ENCODE measurements at places on chromosomes 6 and 20.
A peak's percentile ranks its signal among the peaks of the same experiment; 100 is the strongest.

DNA sequence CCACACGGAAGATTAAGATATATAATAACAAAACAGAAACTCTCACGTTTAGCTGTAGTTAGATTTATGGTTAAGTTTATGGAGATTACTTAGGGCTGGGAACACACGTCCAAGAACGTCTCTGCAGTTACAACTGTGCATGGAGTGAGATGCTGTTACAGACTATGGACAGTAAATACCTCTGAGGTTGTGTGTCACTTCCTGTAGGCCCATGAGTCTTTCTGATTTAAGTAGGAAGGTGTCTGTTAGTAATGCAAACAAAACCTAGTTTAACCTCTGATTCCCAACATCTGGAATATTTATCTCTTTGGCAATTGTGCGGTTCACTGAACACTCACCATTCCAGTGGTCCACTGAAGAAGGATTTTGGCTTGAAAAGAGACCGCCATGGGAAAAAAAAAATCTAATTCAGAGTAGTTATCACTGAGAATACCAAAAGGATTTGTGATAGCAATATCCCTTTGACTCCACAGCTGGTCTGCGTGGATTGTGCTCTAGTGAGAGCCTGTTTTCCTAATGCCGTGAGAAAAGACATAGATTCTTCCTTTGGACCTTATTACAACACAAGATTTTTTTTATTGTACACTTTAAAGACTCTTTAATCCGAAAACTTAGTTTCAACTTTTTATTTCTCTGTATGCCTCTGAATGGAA is 478.2 kb upstream of the CITED2 start:
- peak; percentile 91 for DNase-seq

DNA sequence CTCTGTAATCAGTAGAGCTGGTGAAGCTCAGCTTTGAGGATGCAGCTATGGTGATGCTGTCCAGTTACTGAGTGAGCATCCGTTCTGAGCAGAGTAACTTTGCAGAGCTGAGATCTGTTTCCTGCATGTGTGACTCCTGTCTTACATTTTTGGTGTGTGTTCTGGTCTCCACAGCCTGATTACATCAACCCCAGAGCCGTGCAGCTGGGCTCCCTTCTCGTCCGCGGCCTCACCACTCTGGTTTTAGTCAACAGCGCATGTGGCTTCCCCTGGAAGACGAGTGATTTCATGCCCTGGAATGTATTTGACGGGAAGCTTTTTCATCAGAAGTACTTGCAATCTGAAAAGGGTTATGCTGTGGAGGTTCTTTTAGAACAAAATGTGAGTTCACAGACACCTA is 81.6 kb downstream of the FAM120B start:
- DNase-seq: peak; percentile 92

DNA sequence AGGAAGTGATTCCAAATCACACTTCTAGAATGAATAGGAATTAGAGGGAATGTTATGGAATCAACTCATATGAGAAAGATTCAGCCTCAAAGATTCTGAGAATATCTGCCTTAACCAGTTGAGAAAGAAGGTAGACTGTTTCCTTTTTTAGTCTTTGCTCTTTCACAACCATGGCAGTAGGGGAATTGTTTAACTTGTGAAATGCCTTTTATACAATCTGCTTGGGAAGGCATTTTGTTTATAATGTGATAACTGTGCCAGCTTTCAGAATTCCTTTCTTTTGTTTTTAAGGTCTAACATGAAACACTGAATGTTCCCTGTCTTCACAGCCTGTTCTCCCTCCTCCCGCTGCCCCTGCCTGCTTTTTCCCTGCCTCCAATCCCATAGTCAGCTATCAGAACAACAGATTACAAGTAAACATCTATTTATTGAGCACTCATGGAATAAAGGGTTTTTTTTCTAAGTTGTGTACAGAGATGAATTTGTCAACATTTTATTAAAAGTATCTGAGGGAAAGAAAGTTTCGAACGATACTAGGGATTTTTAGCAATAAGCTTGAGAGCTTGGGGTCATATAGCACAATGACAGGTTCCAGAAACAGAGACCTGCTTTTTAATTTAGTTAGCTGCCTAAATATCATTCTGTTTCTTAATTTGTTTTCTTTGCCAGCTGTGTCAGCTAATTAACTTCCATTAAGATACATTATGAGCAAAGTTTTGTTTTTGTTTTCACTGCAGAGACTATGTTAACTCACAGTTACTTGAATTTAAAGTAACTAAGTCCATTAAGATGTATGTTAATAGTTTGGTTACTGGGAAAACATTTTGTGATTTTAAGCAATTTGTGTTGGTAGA is 28.3 kb upstream of the FBXO30 start:
- DNase-seq: no peak

DNA sequence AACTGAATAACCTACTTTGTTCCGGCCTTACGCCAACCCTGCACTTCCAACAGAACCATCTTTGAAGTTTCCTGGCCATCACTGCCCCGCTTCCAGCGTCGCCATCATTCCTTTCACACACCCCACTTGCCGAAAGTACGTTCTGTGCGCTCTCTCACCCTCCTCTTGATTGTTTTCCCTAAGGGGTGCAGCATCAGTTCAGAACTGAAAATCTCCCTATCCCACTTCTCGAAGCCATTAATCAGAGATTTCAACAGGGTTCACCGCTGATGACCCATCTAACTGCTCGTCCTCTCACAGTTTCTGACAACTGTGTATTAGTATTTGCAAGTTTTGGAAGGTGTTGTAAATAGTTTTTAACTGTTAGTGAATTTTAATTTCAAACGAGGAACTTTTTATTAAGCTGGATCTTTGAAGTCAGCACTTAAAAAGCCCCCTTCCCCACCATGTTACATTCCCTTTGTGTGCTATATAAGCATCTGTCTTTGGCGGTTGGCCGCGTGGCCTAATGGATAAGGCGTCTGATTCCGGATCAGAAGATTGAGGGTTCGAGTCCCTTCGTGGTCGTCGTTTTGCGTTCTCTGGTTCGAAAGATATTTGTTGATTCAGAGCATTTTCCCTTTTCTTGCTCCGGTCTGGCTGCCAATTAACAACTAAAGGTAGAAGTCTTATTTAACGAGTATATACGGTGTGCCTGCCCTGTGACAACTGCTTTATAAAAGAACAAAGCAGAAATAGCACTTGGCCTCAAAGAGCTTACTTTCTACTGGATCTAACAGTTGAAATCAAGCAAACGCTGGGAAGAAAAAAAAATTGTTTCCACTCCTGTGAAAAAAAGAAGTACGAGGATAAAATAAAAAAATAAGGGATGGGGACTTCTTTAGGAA is 42.6 kb downstream of the TRIM27 start:
- peak; percentile 78 for DNase-seq

GRCh38 chr6:42123379-42124103 is 18.9 kb downstream of the C6orf132 start:
- DNase-seq: no peak

- peak; percentile 3 for DNase-seq
Observed at GRCh38 chr6:54519161-54519560, 210.9 kb downstream of the TINAG start.

- no peak for DNase-seq
Observed at GRCh38 chr6:67722861-67723261, 912.2 kb upstream of the ADGRB3 start.

GRCh38 chr6:75876152-75876551 is 127.1 kb downstream of the MYO6 start:
- DNase-seq: no peak

DNA sequence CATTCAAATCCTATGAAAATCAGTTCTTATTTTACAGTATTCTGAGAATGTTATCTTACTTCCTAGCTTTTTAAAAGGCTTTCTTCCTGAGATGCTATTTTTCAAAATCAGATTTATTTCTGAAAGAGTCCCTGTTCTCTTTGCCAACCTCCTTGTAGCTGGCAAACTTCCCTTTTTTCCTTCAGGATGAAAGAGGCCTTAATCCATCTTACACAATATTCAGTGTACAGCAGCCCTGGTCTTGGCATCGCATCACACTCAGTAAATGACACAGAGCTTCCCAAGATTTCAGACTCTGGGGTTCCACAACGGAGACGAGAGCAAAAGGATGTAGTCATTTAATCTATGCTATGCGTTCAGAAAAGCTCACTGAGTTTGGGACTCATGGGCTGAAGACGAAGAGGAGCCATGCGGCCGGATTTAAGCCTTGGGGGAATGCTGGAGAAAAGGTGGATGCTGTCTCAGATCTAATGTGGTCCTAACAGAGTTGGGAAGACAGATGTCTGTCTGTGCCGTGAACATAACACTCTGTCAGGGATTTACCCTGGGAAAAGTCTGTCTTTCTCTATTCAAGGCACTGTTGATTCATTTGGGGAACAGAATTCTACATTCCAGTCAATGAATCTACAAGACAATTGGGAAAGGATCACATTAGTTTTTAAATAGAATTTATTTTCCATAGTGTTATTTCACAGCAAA is 616.4 kb upstream of the AGPAT4 start:
- peak; percentile 16 for DNase-seq

DNA sequence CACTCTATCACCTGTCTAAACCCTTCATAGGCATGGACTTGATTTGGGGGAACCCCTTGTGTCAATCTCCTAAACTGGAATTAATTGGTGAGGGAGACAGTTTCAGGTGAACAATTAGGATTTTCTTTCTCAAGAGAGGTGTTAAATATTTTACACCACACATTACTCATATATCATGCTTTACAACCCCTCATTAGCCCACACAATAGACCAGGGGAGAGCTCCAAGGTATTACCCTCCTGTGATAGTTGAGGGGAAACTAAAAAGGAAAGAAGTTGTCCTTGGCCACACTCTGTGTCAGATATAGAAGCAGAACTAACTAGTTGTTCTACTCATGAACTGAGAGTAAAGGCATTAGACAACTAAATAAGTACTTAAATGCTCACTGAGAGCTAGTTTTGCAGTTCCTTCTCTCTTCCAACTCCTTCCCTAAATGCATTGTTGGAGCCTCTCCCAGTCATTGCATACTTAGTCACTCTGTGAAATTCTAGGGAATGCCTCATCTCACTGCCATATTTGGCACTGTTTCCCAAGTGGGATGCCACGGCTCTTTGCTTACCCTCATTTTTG is 183.7 kb upstream of the CEP162 start:
- peak; percentile 90 for DNase-seq

DNA sequence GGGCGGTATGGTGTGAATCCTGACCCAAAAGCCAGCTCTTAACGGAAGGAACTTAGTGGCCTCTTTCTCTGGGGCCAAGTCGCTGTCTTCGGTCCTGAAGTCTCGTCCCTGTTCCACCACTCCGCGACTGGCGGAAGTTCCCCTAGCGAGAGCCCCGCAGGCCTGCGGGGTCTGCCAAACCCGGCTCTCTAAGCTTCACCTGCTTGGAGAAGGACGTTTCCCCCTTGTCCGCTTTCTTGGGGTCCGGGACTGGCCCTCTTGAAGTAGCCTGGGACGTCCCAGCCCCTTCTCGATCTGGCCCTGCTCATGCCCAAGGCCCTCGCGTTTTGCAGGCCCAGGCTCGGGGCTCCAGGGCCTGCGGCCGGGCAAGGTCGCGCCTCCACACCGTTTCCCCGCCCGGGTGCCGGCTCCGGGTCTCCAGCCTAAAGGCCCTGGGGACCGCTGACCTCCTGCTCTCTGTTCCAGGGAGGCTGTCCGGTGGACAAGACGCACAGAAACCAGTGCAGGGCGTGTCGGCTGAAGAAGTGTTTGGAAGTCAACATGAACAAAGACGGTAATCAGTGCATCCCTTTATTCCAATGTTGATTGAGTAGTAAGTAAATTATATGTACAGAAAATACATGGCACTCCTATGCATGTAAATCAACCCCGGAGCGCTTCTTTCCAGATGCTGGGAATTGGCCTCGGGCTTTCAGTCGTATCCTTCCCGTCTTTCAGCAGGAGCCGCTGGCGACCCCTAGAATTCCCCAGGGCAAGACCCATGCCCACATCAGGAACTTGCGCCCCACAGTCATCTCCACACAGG is 8.8 kb downstream of the NR2E1 start:
- DNase-seq: peak; percentile 30

- no peak for DNase-seq
Observed at GRCh38 chr20:32906871-32907495, 48.3 kb downstream of the EFCAB8 start.

DNA sequence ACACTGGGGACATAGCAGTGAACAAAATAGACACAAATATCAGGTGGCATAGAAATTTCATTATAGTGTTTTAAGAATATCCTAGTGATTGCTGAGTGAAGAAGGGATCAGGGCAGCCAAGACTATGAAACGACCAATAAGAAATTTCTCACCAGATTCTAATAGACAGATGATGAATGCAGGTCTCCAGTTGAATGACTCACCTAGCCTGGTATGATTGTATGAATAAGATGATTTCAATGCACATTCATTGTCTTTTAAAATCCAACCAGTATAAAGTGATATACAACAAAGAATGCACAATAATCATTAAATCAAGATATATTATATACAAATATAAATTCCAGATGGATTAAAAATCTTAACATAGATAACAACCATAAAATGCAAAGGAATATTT is 124.5 kb upstream of the TENT5A start:
- DNase-seq: peak; percentile 68

DNA sequence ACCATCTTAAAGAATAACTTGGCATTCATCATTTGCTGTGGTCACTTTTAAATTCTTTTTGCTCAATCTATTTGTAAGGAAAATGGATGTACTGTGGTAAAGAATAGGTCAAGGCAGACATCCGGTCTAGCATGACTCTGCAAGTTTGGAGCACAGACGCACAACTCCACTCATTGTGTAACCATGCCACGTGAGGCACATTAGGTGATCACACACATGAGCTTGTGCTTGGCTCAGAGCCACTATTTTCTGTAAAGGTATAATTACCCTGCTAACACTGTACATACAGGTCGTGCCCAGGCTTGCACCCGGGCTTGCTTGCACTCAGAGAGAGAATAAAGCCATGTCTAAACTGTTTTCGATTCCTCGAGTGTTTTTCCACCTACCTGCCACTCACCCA is 1289.1 kb upstream of the ADGRB3 start:
- no peak for DNase-seq

- DNase-seq: no peak
Observed at GRCh38 chr20:4069751-4070150, 54.4 kb upstream of the RNF24 start.

- peak; percentile 81 for DNase-seq
Observed at GRCh38 chr6:145044641-145045246, 690.6 kb downstream of the EPM2A start.

GRCh38 chr20:62405108-62405980 is 1.7 kb downstream of the CABLES2 start:
- DNase-seq: peak; percentile 28

- DNase-seq: no peak
Observed at GRCh38 chr6:91667596-91667995, 1080.7 kb upstream of the MAP3K7 start.

- DNase-seq: no peak
Observed at GRCh38 chr20:32622585-32623468, 37.7 kb upstream of the NOL4L start.

- DNase-seq: no peak
Observed at GRCh38 chr6:170176898-170177771, 113.7 kb downstream of the DLL1 start.

Measured in fibroblast of skin of abdomen (primary cell).